ENCODE measurements at places on chromosomes 5 and 9. TPM values are rescaled to one million over a fixed set of nuclear protein-coding genes. Genes with fewer than 3 reads are reported as not detected.

Gene ADAMTSL1
- total RNA-seq, result not detected

Gene TRAF1
- total RNA-seq, result 260 TPM

Gene LHX6
- total RNA-seq, result not detected

Gene AGPAT2
- total RNA-seq, result 16.2 TPM

Gene PCDHB14
- not detected for total RNA-seq

Gene RANBP17
- total RNA-seq, result not detected

Gene FRMD3
- 0.19 TPM for total RNA-seq
